ENCODE measurements at places on chromosomes 5 and 9.

DNA sequence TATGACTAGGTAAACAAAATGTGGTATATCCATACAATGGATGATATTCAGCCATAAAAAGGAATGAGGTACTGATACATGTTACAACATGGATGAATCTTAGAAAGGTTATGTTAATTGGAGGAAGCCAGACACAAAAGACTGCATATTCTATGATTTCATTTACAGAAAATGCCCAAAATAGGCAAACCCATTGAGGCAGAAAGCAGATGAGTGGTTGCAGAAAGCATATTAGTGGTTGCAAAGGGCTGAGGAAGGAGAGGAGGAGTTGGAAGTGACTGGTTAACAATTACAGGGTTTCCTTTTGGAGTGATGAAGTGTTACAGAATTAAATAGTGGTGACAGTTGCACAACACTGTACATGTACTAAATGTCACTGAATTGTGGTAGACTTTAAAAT is 17.7 kb downstream of the PLGRKT start:
- DNase-seq: no peak

DNA sequence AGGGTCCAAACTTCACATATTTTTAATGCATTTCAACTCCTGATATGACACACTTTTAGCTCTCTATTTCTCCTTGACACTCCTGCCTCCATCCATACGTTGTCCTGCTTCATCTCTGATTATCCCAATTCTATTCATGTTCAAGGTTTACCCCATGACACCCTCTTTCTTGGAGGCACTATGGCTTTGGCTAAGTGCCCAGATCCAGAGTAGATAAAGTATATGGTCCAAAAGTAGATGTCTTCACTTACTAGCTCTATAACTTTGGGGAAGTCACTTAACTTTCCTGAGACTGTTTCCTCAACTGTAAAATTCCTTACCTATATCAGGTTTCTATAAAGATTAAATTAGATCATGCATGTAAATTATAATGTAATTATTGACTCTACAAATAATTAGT is 36.1 kb downstream of the SLC22A5 start:
- no peak for DNase-seq

DNA sequence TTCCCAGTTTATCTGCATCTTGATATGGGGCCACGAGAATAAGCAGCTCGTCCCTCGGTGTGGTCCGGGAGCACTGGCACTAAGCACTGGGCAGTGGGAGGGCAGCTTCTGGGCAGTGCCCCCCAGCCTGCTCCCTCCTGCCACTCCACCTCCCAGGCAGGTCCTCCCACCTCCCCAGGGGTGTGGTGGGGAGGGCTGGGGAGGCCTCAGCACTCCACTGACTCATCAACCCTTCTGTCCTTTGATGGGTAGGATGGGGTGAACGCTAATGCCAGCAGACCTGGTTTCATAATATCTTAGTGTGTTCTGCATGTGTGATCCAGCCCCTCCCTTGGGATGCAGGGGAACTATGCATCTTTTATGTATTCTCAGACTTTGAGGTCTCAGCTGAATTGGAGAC is 62.2 kb upstream of the GNE start:
- DNase-seq: no peak

- no peak for DNase-seq
Observed at GRCh38 chr9:135997090-135998015, 36.2 kb upstream of the UBAC1 start.

- DNase-seq: no peak
Observed at GRCh38 chr5:121872856-121873255, 21.2 kb downstream of the FTMT start.

- no peak for DNase-seq
Observed at GRCh38 chr9:16102154-16102553, 549.3 kb downstream of the CCDC171 start.

DNA sequence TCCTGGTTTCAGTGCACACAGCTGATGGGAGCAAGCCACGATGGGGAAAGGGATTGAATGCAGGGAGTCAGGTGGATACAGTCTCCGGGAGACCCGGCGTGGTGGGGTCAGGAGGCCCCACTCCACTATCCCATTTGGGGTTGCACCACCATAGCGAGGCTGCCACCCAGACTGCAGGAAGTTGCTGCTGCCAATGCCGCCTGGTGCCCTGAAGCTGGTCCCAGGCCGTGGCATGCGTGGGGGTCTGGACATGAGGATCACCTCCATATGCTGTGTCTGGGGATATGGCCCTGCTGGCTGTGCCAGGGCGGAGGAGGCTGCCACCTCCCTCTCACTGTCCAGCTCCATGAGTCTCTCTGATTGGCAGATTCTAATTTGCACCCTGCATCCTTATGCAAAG is 45.3 kb downstream of the COL5A1 start:
- no peak for DNase-seq

DNA sequence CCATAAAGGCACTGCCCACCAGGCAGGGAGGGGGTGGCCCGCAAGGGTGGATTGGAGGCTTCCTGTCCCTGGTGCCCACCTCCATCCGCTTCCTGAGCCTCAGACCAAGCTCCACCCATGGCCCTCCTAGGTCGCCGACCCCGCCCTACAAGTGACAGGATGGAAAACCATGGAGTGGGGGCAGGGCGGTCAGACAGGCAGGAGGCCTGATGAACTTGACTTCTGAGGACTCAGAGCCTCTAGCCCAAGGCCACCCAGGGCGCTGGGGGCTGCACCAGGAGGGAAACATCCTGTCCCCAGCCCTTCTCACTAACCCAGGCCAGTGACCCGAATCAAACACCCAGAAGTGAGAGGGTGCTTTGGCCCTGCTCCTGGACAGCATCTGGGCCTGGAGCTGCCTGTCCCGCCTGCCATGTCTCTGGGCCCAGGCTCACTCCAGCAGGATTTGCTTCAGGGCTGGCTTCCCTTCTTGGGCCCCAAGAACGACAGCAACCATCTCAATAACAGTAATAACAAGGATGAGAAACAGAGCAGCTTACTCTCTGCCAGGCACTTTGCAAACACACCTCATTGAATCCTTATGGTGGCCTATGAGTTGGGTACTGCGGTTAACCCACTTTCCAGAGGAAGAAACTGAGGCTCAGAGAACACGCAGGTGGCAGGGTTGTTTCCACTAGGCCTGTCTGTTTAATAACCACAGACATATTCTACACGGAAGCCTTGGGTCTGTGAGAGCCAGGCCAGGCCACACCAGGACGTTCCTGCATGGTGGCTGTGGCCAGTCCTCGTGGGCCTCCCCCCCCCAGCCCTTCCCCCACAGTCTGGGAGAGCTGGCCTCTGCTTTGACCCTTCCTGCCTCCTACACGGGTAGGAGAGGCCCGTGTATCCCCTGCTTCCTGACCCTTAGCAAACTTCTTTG is 4.4 kb upstream of the ST6GALNAC6 start:
- DNase-seq: no peak

- no peak for DNase-seq
Observed at GRCh38 chr9:38527503-38527902, 92.9 kb downstream of the ANKRD18A start.

- no peak for DNase-seq
Observed at GRCh38 chr5:123518111-123518510, 6.1 kb downstream of the CSNK1G3 start.

DNA sequence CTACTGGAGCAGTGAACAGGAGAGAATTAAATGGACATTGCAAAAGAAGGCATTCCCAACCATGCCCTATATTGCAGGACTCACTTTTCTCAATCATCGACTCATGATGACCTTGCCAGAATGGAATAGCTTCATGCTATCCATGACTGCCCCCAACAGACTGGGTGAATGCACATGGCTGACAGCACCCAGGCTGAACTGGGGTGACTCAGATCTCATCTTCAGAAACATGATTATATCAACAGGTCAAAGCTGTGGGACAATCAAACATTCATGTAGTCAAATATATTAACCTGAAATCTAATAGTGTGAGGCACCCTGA is 34.7 kb upstream of the MIER3 start:
- no peak for DNase-seq

DNA sequence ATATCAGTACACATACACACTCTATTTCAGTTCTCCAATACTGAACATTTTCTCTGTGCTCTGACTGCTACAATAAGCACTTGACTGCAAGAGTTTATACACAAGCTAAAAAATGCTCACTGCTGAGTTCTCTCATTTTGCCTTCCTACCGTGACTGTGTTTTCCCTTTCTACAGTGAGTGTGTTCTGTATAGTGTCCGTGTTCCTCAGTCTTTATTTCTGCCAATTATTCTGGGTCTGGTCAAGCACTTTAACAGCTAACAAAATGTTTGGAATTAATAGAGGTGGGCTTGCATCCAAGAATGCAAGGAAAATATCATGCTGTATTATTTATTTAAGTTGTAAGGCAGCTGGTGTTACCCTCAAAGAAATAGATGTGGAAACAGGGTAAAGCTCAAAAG is 217.0 kb upstream of the NREP start:
- DNase-seq: no peak

DNA sequence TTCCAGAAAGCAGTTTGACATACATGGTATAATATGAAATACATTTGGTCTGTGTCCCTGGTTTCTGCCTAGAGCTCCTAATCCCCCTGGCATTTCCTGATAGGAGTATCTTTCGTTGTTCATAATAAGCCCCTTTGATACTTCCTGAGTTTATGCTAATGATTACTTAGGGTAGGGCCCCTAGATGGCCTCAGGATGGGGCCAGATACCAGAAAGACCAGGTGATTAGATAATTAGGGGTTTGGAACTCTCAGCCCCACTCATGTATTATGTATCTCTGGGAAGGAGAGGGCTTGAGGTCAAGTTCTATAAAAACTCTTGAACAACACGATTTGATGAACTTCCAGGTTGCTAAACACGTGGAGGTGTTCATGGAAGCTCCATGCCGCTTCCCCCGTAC is 163.3 kb upstream of the ZNF608 start:
- no peak for DNase-seq

GRCh38 chr5:52673495-52673894 is 114.2 kb upstream of the ITGA1 start:
- DNase-seq: no peak

DNA sequence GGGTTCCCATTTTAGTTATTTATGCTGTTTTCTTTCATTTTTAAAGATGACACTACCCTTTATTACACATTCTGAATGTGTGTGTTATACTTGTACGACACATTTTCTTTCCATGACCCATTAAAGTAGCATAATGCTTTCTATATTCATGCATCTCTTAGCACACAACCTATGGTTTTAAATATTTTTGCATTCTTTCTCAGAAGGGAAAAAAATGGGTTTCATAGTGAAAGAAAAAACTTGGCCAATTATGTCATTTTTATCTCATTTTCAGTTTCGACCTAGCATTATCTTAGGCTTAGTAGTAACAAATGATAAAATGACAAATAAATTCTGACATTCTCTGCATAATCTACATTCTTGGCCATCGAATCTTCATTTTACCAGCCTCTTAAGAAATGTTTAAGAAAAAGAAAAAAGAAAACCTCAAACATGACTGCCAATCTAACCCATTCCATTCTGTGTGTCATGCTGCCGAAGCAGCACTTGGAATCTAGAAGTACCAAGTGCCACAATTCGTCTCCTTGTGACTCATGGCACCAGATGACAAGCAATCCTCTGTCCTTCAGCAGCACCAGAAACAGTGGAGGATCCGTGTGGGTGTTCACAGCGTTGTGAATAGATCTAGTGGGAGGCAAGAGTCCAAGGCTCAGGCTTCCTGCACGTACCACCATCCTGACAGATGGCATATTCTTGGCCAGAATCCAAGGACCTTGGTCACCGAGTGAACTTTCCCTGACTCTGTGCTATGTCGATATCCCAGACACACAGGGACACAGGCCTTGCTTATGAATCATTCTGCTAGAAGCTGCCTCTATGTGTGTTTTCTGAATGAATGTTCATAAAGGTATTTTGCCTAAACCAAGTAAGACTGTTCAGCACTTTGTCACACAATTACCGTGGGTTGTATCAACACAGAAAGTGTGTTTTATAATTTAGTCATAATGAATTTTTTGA is 502.7 kb downstream of the NR2F1-AS1 start:
- DNase-seq: no peak

DNA sequence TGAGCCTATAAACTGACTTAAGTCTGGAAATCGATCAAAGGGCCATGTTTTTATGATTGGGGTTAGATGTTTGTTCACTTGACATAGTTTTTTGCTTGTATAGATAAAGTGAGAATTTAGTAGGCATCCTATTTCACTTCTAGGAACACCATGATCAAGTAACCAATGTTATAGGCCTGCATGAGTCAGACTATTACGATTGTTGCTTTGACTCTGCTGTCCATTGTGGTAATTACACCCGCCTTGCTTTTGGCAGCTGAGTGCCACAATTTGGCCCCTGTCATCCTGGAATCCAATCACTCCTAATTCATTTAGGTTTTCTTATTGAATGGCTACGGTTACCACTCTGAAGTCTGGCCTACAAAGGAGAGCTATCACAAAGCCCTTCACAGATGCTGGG is 67.8 kb upstream of the IL33 start:
- DNase-seq: no peak

DNA sequence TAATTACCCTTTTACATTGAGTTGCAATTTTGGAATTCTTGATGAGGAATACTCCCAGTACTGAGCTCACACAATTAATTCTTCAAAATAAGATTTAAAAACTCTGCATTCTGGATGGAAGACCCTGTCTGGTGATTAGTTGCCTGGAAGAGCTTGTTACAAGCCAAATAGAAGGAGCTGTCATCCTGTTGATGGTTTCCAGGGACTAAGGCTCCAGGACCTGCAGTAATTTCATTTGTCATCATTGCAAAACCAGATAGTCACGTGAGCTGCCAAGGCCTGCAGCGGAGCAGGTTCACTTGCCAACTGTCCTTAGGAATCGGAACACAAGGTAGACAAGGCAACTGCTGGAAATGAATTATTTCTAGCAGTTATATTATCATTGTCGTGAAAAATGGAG is 597.7 kb downstream of the CCDC171 start:
- no peak for DNase-seq

DNA sequence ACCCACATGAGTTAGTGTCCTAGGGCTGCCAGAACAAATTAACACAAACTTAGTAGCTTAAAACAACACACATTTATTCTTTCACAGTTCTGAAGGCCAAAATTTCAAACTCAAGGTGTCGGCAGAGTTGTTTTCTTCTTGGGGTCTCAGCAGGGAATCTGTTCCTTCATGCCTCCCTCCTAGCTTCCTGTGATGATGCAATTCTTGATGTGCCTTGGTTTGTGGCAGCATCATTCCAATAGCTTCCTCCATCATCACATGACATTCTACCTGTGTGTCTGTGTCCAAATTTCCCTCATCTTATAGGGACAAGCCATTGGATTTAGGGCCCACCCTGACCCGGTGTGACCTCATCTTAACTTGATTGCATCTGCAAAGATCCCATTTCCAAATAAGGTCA is 12.2 kb upstream of the SLC25A48 start:
- DNase-seq: no peak
